ENCODE measurements at places on chromosomes 1 and 21.

DNA sequence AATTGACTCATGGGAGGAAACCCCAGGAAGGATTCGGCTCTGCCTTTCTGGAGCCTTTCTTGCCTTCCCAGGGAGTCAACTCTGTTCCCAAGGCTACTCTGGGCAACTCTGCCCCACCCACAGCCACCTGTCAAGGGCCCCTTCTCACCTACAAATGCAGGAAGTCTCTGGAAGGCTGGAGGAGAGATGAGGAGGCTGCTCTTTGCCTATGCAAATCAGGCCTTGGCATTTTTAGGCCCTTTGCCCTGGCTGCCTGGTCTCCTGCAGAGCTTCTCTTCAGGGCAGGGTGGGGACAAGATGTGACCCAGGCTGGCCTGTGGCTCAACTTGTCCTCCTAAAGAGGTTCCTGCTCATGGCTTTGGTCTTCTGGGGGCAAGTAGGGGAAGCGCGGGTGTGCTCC, 5.4 kb downstream of the SLC6A9 start:
- DNase-seq, result no peak

DNA sequence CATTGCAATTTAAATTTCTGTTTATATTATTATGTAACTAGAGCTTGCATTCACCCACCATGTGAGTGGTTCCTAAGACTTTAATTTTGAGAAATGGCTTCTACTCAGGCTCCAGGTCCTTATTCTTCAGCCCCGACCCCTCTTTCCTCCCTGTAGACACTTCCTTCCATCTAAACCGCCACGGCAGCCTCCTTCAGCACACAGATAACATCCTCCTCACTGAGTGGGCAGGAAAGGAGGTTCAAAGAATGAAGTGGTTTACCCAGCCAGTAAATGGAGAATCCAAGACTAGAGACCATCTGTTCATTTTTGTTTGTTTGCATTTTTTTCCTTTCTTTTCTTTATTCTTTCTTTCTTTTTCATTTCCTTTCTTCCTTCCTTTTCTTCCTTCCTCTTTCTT, 37.1 kb upstream of the SOD1 start:
- no peak for DNase-seq

DNA sequence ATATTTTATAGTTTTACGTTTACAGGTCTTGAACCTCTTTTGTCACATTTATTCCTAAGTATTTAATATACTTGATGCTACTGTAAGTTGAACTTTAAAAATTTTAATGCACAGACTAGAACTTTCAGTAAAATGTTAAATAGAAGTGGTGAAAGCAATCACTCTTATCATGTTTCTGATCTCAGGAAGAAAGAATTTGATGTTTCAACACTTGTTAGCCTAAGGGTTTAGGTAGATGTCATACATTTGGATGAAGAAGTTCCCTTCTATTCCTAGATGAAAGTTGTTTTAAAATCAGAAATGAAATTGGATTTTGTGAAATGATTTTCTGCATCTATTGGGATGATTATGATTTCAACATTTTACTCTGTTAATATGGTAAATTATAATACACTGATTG, 63.6 kb upstream of the TTLL7 start:
- no peak for DNase-seq

DNA sequence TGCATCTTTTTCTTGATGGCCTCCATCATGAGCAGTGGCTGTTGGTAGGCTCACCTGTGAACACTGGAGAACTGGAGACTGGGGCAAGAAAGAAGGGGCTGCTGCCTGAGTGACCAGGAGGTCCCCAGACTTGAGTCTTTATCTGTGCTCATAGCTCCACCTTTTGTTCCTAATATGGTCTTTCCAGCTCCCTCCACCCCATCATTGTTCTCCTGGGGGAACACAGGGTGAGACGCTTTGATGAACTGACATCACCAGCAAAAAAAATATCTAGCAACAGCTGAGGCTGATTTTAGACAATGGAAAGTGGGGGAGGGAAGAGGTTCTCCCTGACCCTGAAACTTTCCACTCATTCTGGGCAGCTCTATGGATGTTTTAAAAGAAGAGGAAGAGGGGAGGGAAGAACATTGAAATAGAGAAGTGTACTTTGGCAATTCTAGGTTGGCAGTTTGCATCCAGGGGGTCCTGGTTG, at the start of gene TPM3:
Gene TPM3 (minus strand): TSS at position 111 of the 472 bp plus-strand sequence. CDS start 82 bp downstream, at position 29.
- no peak for DNase-seq

GRCh38 chr1:226692051-226692792, 46.9 kb downstream of the ITPKB start:
- no peak for DNase-seq

GRCh38 chr1:220318673-220319072, 46.4 kb upstream of the RAB3GAP2 start:
- no peak for DNase-seq

GRCh38 chr1:212491454-212491853, 58.7 kb downstream of the NENF start:
- no peak for DNase-seq

GRCh38 chr1:162639718-162640117, 7.5 kb downstream of the DDR2 start:
- DNase-seq, result no peak

DNA sequence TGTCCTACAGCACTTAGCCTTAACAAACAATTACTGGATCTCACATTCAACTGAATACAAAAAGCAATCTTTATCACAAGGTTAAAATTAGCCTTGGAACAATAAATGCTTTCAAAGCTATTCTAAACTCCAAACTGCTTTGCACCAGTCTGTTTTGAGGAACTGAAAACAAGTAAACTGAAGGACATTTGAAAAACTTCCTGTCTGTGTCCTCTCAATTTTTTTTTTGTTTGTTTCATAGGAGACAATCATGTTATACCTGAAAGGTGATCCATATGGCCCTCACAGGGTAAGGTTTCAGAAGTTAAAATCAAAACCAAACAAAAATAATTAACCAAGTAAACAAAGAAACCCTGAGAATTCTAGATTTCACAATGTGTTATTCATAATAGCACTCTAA, 459.1 kb downstream of the DPYD start:
- no peak for DNase-seq

GRCh38 chr1:3359351-3359750, 95.1 kb upstream of the ARHGEF16 start:
- DNase-seq, result no peak

DNA sequence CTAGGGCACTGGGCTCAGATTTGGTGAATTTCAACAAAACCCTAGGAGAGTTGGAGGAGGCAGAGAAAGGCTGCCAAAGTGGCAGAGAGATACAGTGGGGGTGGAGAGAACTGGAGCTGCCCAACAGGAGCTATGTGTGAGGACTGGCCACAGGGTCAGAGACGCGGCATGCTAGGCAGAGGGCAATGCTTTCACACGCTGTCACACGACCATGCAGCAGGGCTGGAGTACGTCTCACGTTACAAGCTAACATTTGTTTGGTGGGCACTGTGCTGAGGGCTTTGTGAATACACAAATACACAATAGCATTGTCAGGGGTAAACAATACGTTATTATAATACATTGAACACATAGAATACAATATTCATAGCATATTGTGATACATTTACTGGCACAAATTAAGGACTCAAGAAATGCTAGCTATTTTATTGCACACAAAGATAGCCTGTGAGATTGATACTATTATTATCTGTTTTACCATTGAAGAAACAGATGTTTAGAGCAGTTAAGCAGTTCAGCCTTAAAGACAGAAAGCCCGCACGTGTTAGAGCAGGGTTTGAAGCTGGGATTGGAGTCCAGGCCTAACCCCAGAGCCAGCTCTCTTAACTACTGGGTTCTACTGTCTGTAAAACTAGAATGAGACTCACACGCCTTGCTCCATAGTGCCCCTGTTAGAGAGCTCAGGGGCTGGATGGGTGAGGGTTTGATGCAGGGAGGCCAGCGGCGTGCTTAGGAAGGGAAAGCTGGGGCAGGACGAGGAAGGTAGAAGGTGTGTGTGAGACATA, 4.5 kb downstream of the RAB7B start:
- no peak for DNase-seq

DNA sequence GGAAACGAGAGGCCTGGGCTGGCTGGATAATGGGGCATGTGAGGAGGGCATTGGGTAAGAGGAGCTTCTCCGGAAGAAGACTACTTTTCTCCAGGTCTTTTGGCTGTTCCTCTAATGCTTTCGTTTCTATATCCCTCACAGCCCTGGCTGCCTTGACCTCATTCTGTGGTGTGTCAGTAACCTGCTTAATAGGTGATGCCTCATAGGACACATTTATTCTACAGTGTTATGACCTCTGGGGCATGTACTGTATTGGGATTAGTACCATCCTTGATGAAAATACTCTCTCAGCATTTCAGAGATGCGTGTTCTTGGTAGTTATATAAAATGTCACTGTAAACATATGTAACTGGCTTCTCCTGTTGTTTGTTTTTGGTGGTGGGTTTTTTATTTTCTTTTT, 40.1 kb downstream of the PGM1 start:
- DNase-seq, result no peak

- no peak for DNase-seq
These were observed 673.3 kb downstream of the BRINP3 start for GRCh38 chr1:189804352-189804751.

DNA sequence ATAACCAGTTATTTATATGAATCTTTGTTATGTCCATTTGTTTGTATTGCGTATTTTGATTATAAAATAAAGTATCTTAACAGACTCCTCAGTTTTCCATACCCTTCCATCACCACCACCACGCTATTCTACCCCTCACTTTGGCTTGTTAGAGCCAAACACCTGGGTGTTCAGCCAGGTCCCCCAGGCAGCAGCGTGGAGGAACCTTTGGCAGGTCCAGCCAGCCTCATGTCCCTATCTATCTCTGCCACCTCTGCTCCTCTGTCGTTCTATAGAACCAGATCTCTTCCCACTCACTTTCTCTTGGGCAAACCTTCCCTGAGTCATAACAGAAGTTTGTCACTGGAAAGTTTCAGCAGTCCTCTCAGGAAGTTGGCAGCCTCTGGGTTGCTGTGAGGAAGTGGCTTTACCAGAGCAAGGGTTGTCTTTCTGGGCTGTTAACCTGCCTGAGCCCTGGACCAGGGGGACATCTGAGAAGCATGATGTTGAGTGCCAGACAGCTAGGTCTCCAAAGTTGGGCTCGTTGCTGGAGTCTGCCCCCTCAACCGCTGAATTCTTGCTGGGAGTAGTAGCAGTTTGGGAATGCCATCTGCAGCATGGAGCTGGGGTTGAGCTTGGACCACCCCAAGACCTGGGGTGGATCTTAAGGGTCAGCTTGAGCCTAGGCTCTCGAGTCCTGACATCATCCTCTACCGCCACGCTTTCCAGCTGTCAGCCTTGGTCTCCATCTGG, 996 bp upstream of the SH3BGRL3 start:
- DNase-seq, result peak; percentile 80

- no peak for DNase-seq
These were observed 11.2 kb downstream of the PTPRF start for GRCh38 chr1:43541721-43542401.

GRCh38 chr1:206946261-206946660, at the start of gene PIGR:
PIGR (minus strand) TSS chr1:206946466; CDS start chr1:206940531, 5,935 bp downstream.
- no peak for DNase-seq

DNA sequence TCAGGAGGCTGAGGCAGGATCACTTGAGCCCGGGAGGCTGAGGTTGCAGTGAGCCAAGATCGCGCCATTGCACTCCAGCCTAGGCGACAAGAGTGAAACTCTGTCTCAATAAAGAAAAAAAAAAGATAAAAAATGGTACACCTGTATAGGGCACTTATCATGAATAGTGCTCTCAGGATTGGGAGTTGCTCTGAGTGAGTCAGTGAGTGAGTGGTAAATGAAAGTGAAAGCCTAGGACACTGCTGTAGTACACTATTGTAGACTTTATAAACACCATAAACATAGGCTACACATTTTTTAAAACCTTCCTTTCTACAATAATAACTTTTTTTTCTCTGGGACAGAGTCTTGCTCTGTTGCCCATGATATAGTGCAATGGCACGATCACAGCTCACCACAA, 16.8 kb downstream of the PHTF1 start:
- peak; percentile 8 for DNase-seq

- DNase-seq, result no peak
These were observed 49.5 kb downstream of the ATP5PO start for GRCh38 chr21:33865996-33866575.

DNA sequence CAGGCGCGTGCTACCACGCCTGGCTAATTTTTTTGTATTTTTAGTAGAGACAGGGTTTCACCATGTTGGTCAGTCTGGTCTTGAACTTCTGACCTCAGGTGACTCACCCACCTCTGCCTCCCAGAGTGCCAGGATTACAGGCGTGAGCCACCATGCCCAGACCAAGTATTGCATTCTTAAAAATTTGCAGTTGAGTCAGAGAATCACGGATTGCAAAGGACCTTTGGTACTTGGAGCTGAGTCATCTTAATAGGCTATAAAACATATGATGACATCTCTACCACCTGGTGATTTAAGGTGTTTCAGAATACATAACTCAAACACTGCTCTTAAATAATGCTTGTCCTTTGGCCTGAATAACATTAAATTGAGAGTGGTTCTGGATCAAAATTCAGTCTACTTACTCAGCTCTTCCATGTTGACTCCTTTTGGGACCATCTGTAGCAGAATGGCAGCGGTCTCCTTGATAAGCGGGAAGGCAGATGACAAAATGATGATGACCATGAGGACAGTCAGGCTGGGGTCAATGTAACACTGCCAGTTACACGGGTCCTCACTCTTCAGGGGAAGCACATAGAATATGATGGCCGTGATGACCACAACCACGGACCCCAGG, 10.4 kb downstream of the SLC30A10 start:
- DNase-seq, result peak; percentile 57

GRCh38 chr1:212587016-212587887, 21.3 kb upstream of the ATF3 start:
- DNase-seq, result peak; percentile 64

DNA sequence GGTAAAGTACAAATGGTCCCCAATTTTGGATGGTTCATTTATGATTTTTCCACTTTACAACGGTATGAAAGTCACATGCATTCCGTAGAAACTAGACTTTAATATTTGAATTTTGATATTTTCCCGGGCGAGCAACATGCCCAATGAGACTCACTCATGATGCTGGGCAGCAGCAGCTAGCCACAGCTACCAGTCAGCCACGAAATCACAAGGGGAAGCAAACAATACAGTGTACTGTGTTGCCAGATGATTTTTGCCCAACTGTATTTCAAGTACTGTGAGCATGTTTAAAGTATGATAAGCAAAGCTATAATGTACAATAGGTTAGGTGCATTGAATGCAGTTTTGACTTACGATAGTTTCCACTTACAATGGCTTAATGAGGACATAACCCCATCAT, 266.8 kb downstream of the VAV3 start:
- DNase-seq, result no peak

- no peak for DNase-seq
These were observed 98.9 kb upstream of the FOXD3 start for GRCh38 chr1:63223426-63223825.
